ENCODE measurements at places on chromosomes 2 and 18. TPM values are rescaled to one million over a fixed set of nuclear protein-coding genes. Genes with fewer than 3 reads are reported as not detected.

GRCh38 chr18:8948471-8949149, 153.9 kb upstream of the NDUFV2 start:
- no peak for DNase-seq

- no peak for DNase-seq
Measured at GRCh38 chr2:236733156-236733555, 163.5 kb downstream of the ACKR3 start.

DNA sequence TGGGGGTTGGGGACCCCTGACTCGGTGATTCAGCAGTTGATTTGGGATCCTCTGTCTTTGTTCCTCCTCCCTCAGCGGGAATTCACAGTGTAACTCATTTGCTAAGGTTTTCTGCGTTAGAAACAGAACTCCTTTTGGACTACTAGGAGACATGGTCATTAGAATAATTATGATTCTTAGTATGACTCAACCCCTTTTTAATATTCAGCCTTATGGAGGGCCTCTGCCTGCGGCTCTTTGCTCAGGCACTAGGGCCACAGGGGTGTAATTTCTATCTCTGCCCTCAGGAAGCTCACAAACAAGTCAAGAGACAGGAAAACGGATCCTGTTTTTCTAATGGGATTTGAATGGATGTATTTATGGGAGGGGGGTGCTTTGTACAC, 117.4 kb downstream of the SPTBN1 start:
- DNase-seq = no peak

- no peak for DNase-seq
Measured at GRCh38 chr2:48540237-48540935, 10.4 kb downstream of the STON1 start.

- DNase-seq = no peak
Measured at GRCh38 chr2:217016796-217017419, 157.0 kb upstream of the TNP1 start.

DNA sequence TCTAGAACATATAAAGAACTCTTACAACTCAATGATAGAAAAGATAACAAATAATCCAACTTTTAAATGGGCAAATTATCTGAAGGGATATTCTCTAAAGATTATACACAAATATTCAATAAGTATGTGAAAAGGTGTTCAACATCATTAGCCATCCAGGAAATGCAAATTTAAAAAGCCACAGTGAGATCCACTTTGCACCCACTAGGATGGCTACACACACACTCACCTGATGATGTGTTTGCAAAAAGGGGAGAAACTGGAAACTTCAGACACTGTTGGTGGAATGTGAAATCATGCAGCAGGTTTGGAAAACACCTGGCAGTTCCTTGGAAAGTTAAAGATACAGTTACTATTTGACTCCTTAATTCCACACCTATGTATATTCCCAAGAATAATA, 87.2 kb upstream of the GYPC start:
- DNase-seq = no peak

- DNase-seq = no peak
Measured at GRCh38 chr2:27018142-27018541, 14.6 kb upstream of the TMEM214 start.

DNA sequence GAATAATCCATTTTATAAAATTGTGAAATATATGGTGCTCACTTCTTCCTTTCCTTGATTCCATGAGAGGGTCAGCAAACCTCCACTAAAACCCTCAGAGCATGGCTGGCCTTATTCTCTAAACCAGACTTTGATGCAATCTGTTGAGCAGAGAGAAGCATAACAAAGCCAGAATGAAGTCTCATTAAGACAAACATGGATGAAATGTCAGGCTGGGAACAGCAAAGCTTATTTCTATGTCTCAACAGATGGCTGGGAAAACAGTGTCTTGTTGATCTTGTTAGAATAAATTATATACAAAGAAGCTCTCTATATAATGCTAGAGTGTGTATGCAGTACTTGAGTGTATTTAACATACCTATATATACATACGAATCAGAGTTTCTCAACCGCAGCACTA, 227.1 kb upstream of the LYPD1 start:
- no peak for DNase-seq

Gene DQX1
- polyA plus RNA-seq = not detected

- no peak for DNase-seq
Measured at GRCh38 chr2:235936493-235936892, 231.7 kb downstream of the GBX2 start.

Gene SCG2
- polyA plus RNA-seq = not detected

- no peak for DNase-seq
Measured at GRCh38 chr2:39145906-39146421, 25.1 kb upstream of the SOS1 start.

DNA sequence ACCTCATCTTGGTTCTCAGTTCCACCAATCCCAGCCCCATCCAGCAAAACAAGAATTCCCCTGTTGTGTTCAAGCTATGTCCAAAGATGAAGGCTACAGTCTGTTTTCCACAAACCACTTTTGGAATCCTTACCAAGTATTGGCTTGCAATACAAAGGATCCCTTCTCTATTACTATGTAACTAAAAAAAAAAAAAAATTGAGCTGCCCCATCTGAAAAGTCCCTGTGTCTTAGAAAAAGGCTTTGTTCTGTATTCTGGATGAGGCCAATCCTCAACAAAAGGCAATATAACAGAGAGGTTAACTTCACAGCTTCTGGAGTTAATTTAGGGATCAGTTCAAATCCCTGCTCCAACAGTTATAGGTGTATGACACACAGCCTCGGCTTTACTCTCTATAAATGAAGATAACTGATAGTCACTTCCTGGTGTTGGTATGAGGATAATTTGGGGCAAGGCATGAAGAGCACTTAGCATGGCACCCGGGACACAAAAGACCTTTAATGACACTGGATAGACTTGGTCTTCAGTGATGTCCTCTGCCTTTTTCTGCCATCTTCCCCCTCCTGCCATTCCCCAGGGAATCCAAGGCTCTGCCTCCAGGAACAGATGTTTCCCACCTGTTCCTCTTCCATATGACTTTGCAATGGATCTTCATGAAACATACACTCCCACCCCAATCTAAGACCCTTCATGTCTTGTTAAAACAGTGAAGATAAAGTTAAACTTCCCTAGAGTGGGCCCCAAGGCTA, 61.2 kb upstream of the ATL2 start:
- DNase-seq = no peak

Gene TMEM200C
- polyA plus RNA-seq = not detected

DNA sequence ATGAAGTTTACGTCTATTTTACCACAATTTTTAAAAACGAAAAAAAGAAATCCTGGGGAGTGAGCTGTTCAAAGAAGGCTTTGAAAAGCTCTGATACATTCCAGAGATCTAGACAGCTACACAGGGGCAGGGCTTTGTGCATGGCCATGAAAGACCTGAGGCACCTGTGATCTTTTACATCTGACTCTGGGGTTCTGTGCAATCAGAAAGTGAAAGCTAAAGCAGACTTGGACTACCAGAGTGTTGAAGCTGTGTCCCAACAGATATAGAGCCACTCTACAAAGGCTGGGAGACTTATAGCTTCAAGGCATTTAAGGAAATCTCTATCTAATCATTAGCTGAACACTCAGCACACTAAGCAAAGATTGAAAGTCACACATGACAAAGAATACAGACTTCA, 34.1 kb downstream of the PARD6G start:
- no peak for DNase-seq

Gene MATN3
- polyA plus RNA-seq = not detected

Gene XDH
- polyA plus RNA-seq = not detected

Gene RIT2
- not detected for polyA plus RNA-seq

Gene TGFA
- polyA plus RNA-seq = 0.76 TPM

Gene NLRC4
- 0.16 TPM for polyA plus RNA-seq

DNA sequence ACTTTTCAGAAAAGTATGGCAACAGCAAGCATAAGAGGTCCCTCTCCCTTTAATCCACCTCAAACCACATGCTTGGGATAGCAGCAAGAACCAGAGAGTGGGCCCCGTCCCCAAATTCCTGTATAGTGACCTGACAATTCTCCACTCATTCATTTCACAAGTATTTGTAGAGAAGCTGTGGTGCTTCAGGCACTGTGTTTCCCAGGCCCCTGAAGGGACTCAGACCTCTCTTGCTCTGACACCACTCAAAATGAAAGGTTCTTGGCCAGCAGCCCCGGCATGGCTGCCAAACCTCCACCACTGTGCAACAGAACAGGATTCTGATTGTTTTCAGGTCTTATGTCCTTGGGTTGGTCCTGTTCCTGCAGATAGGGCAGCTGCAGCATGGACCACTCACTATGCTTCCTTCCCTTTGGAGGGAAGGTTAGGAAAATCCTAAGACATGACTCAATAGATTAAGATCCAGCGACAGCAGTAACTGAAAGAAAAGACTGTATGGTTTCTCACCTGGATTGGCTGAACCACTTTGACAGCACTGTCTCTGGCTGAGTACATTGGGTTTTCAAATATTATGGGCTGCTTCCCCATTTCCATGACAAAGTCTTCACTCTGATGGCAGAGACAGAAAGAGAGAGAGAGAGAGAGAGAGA, 67.6 kb downstream of the DHRS9 start:
- no peak for DNase-seq

GRCh38 chr2:15814403-15814802, 125.9 kb upstream of the MYCN start:
- no peak for DNase-seq

Gene SIX3
- not detected for polyA plus RNA-seq

Gene CIAO1
- 85.5 TPM for polyA plus RNA-seq

DNA sequence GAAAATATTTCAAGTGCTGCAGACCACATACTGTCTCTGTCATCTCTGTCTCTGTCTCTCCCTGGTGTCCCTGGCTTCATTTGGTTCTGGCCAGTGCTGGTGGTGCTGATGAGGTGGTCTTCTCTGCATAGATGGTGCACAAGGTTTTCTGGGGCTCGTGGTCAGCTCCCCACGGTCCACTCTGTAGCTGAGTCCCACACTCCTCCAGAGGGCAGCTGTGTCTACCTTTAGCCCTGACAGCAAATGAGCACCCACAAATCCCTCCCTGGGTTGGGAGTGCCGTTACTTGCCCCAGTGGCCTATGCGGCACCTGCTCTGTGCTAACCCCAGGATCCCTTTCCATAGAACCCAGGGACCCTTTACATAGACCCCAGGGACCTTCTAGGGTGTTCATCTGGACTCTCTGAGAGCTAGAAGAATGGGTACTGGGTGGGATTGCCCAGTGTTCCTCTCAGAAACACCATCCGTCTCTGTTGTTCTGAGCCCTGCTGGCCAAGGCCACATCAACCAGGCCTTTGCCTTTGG, 129.3 kb downstream of the CAPN13 start:
- no peak for DNase-seq

DNA sequence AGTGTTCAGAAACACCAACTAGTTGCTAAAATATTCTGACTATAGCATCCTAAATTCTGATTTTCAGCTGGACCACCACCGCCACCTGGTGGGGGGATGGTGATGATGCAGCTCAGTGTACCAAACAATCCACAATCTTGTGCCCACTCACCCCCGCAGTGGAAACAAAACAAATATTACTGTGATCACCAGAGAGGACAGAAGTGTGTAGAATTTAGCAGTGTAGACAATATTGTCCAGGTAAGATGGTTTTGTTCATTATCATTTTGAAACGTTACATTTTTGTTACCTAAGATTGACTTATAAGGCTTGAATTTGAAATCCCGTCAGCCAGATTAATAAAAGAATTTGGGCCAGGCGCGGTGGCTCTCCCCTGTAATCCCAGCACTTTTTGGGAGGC, 31.7 kb upstream of the UBXN4 start:
- DNase-seq = peak; percentile 83

- no peak for DNase-seq
Measured at GRCh38 chr2:144166743-144167142, 353.2 kb downstream of the ZEB2 start.

DNA sequence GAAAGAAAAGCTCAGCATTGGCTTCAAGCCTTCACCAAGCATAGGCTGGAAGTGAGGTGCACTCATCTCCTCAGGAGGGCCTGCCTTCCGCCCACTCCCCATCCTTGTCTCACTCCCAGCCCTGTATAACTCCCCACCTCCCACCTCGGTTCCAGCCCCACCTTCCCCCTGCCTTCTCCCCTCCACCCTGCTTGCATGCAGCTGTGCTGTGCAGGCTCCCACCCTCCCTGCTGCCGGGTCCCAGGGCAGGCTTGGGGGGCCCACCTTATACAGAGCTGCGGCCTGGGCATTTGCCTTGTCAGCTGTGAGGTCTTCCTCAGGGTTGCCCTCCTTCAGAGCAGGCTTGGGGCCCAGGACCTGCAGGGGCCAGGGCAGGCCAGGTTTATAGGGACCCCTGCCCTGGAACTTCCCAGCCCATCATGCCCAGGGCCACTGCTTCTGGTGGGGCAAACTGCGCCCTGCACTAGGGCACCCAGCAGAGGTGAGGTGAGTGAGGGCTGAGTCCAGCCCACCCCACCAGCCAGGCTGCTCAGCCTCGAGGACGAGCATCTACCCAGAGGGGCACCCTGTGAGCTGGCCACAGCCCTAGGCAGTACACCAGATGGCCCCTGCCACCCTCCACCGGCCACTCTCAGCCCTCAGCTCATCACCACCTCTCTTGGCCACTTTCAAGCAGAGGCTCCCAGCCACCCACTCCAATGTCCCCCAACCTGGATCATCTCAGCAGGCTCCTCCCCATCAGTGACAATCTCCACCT, 11.6 kb downstream of the CAPG start:
- DNase-seq = no peak

DNA sequence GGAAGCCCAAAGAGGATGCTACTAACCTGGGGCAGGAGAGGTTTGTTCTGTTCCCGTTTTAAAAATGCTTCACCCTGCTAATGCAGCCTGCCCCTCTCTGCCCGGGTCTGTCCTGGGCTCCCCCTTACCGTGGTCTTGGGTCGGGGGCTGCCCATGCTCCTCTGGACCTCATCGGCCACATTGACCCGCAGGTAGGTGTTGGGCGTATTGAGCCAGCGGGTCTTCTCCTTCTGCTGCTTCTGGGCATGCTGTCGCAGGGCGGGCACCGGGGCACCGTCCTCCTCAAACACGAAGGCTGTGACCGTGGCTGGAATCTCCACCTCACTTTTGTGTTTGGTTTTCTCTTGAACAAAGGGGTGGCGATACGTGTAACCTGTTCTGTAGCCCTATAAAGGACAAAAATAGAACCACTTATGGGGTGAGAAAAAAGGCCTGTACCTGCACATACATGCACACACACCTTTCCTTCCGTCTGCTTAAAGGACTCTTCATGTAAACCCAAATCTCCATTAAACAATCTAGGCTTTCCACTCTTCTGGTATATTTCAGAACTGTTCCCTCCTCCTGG, 89.3 kb downstream of the ADD2 start:
- DNase-seq = no peak

DNA sequence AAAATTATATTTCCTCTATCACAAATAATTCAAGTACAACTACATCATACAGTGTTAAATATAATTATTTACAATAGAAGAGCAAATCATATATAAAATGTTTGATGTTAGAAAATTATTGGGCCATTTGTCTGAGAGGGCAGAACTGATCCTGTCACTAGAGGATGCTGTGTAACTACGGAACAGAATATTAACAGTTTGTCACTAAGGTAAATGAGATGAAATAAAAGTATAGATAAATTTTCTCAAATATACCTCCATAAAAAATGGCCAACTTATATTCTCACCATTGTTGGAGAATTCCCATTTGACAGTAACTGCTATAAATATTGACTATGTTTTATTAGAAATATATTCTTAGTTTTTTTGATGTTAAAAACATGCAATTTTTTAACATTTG, 1067.4 kb upstream of the DDX18 start:
- no peak for DNase-seq

GRCh38 chr2:225660262-225661131, 261.0 kb downstream of the NYAP2 start:
- peak; percentile 82 for DNase-seq

Data from naive thymus-derived CD8-positive, alpha-beta T cell (primary cell).